ENCODE measurements at places on chromosomes 16 and 17.

DNA sequence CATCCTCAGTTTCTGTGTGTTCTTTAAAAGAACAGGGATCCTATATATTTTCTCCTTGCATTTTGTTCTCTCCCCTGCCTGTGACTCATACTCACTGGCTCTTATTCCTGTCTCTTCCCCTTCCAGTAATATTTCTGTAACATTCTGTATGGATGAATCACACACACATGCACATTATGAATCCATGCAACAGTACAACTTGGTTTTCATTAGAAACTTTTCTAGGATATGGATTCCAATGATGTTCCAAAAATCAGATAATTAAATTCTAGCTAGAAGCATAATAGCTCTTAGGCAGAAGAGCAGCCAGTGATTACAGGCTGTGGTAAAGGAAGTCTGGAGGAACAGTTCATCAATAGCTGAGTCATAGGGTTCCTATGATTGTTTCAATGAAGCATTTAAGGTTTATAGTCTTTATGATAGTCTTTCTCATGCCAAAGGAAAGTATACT is 119.6 kb upstream of the PMFBP1 start:
- no peak for DNase-seq

GRCh38 chr16:83915081-83915480 is 16.2 kb downstream of the MLYCD start:
- DNase-seq = no peak

DNA sequence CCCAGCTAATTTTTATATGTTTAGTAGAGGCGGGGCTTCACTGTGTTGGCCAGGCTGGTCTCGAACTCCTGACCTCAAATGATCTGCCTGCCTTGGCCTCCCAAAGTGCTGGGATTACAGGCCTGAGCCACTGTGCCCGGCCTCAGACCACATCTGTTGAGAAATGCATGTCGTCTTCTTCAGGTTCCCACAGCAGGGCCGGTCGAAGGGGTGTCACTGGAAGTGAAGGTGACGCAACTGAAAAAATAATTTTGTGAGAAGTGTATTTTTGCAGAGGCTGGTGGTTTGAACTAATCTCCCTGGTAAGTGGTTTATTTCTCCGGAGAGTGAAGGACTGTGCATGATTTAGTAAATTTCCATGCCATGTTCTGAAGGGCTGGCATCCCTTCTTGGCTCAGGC is 33.4 kb upstream of the IL34 start:
- no peak for DNase-seq

DNA sequence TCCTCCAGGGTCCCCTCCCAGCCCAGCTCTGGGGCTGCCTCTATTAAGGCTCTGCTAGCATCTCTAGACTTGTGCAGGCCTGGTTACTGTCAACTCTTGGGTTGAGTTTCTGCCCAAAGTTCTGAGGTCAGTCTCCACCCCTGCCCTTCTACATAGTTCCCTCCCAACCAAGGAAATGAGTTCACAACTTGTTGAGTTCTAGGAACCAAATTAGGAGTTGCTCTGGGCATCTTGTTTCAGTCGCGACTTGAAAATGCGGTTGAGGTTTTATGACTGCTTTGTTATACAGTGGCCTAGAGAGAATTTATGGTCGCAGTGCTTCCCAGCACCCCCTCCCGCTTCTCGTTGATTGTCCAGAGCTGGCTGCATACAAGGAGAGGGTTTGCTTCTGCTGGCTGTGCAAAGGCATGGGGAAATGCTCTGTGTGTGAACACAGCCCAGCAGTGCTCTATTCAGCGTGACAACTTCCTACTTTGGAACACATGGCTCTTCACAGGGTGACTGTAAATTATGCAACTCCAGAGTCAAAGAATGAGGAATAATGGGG is 20.2 kb downstream of the GNAO1 start:
- DNase-seq = no peak

DNA sequence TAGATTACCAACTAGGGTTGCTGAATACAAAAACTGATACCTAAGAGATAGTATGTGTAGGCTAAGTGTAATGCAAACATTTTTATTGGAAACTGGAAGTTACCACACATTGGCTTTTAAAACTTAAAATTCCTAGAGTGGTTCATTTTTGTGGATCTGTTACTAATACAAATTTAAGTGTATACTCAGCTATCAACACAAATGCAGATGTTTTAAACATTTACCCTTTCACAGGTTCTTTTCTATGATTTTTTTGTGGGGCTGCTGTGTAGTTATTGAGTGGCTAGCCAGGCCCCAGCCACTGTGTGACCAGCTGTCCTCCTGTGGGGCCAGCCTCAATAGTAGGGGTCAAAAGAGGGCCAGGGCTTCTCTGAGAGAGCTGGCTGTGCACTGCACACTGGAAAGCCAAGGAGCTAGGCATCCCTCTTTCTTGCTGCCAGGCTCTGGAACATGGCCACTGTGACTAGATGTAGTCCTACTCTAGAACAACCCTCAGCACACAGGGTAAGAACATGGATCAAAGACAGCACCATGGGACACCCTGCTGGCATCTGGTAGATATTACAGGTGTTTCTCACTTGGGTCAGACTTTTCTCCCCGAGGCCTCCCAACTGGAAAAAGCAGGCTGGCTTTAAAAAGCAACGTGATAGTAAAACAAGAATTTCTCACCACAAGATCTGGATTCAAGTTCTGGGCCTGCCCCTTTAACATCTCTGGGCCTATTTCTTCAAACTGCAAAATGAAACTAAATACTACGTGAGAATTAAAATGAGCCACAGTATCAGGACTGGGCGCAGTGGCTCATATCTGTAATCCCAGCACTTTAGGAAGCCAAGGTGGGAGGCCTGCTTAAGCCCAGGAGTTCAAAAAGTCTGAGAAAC is 7.3 kb upstream of the VEZF1 start:
- peak; percentile 27 for DNase-seq

GRCh38 chr17:38449364-38449763 is 21.1 kb downstream of the ARHGAP23 start:
- no peak for DNase-seq

GRCh38 chr17:74678541-74678940 is 34.2 kb downstream of the CD300LF start:
- DNase-seq = no peak

DNA sequence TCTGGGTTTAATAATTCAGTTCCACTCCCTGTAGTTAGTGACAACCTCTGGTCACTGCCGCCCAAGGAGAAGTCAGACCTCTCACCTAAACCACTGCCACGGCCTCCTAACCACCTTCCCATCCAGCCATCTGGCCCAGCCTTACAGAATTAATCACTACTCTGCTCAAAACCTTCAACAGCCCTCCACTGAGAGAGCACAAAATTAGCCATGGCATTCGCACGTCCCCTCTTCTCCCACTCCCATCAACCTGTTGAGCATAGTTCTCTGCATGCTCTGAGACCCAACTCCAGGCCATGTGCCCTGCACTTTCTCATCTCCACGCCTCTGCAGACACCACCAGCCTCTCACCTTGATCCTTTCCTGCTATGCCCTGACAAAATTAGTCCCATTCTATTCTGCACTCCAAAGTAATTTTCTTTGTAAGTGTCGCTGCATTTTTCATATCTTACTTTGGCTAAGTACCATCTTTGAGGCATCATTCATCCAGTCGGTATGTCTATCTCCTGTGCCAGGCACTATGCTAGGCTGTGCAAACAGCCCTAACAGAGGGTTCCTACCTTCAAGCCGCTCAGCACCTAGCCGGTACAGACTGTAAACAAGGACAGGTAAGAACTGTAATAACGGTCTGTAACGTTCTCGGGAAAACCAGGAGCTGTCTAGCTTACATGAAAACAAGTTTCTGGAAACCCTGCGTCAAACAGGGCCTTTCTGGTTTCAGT is 963 bp downstream of the COPRS start:
- DNase-seq = no peak

- DNase-seq = no peak
Observed at GRCh38 chr16:65480281-65481091, 358.6 kb upstream of the CDH11 start.

DNA sequence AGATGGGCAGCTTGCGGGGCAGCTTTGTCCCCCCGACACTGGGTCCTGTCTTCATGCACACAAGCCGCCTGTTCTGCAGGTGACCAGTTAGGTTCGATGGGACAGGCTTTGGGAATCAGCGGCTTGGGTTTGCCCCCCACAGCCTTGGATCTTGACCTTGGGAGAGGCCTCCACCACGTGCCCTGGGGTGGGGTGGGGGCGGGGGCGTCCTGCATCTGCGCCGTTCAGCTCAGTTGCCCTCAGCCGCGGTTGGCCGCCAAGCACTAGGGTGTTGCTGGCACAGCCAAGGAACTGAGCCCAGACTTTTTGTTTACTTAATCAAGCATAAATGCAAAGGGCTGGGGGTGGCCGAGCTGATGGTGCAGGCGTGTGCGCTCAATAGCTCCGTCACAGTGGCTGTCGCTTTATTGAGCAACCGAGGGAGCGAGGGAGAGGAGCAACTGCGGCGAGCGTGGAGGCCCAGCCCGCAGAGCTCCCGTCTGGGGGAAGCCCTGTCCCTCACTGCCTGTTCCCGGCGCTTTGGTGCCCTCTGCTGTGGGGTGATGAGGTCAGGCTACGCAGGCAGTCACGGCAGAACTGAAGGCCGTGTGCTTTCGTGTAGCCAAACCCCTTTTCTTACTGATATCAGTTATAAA is 33.9 kb downstream of the JPH3 start:
- peak; percentile 66 for DNase-seq

- DNase-seq = no peak
Observed at GRCh38 chr16:10849736-10850477, 27.1 kb upstream of the CIITA start.

- no peak for DNase-seq
Observed at GRCh38 chr17:20223808-20224328, 214.7 kb downstream of the SPECC1 start.

GRCh38 chr16:85971902-85972638 is 73.1 kb downstream of the IRF8 start:
- DNase-seq = no peak

All from progenitor cell of endocrine pancreas (in vitro differentiated cells).